ENCODE measurements at places on chromosomes 7 and 10.

DNA sequence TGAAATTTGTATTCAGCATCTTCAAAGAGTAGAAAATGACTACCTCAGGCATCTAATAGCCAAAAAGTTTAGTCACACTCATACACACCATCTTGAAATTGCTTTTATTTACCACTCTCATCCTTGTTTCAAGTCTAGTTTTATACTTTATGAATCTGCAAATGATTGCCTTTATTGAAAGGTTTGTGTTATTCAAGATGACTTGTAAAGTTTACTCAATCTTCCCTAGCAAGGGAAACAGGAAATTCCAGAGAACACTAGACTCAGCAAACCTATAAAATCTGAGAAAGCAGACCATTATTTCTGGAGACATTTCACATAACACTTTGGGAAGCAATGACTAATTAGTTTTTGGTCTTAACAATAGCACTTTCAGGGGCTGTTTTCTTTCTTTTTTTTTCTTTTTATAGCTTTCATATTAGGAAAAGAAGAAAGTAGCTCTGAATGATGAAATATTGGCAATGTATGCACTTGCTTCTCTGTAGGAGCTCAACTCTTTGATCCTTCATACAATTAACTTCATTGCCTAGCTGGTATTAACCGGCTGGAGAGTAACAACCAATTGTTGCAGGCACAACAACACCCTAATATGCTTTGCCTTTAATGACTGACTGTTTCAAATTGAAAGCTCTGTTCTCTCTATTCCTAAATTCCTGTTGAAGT is 68.9 kb upstream of the HDAC9 start:
- DNase-seq = peak; percentile 36

GRCh38 chr7:26165950-26166683 is 14.1 kb downstream of the NFE2L3 start:
- no peak for DNase-seq

GRCh38 chr7:149610441-149611011 is 112.9 kb upstream of the ZNF746 start:
- DNase-seq = no peak

DNA sequence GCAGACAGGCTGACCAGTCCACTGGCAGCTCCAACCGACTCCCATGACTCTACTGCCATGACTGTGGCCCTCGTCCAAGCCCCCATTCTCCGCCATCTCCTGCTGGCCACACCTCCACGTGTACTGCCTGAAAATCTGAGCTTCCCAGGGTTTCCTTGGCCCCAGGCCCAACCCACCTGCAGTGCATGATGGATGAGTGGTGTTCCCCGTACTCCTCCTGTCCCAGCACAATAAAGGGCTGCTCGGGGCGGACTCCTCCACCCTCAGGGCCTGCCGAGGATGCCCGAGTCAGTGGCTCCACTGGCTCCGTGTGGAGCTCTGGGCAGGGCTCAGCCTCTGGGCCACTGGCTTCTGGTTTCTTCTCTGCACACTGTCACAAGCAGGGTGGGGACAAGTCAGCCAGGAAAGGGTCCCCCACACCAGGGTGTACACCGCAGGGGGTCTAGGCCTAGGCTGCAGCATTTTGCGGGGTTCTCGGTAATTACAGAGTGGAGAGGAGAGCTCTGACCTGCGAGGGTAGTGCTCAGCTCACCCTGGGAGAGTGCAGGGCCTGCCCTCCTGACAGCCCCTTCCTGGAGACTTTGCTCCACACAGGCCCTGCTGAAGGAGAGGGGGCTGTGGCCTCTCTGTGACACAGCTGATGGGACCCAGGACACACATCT is 15.2 kb downstream of the WDR91 start:
- no peak for DNase-seq

DNA sequence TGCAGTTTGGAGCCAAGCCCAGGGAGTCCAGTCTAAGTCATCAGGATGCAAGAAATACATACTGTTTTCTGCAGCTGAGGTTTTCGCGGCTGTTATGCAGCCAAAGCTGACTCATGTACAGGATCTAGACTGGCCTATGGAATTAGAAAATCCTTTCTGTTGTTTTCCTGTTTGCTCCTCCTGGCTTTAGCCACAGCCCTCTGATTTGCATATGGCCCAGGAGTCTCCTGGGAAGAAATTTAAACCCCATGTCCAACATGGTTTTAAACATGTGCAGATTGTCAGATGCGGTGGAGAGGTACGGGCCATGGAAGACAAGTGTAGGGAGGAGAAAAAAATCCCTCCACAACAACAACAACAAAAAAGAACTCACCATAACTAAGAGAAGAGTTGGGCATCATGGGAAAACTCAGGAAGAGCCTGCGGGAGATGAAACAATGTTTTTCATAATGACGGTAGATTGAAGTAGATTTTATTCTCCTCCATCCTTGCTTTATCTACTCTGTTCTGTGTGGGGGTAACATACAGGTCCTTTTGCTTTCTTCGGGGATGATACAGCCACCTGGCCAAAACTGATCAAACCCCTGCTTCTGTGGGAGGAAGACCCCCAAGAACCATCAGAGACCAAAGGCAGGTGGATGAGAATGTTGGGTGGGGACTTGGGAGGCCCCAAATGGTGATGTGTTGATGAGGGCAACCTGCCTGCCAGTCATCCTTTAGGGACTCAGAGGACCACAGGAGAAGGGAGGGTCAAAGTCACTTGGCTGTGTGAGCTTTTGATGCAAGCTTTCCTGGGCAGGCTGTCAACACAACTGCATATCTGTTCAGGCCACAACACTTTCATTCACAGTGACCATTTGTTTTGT is 29.8 kb upstream of the GNA12 start:
- DNase-seq = peak; percentile 67

DNA sequence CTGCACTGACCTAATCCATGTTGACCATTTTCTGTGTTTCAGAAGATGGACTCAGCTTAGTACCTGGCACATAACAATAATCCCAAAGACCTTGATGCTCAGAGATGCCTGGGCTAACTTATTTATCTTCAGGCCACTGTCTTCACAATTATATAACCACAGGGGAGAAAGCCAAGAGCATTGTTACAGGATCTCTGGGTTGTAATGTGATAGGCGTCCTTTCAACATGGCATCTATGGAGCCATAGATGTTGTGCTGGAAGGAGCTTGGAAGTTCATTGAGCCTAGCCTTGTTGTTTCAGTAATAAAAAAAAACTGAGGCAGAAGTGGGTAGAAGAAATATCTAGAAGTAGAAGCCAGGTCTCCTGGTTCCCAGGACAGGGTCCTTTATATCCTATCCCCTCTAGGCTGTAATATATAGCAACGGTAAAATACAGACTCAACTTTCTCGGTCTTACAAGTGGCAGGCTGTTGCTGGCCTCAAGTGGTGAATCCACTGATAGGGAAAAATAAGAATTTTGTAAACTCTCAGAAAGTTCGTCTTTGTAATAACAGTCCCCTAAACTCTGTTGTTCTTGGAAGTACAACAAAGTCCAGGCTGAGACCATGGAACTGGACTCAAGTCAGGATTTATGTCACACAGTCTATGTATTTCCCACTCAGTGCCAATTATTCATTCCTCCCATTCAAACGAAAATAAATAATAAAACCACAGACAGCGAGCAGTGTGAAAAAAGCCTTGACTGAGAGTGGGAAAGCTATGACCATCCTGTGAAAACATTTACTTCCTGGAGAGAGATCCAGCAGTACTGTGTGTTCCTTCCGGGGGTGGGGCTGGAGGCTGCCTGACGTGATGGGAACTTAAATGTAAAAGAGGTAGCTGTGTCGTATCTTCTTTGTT is 277.6 kb downstream of the REEP3 start:
- DNase-seq = peak; percentile 87

DNA sequence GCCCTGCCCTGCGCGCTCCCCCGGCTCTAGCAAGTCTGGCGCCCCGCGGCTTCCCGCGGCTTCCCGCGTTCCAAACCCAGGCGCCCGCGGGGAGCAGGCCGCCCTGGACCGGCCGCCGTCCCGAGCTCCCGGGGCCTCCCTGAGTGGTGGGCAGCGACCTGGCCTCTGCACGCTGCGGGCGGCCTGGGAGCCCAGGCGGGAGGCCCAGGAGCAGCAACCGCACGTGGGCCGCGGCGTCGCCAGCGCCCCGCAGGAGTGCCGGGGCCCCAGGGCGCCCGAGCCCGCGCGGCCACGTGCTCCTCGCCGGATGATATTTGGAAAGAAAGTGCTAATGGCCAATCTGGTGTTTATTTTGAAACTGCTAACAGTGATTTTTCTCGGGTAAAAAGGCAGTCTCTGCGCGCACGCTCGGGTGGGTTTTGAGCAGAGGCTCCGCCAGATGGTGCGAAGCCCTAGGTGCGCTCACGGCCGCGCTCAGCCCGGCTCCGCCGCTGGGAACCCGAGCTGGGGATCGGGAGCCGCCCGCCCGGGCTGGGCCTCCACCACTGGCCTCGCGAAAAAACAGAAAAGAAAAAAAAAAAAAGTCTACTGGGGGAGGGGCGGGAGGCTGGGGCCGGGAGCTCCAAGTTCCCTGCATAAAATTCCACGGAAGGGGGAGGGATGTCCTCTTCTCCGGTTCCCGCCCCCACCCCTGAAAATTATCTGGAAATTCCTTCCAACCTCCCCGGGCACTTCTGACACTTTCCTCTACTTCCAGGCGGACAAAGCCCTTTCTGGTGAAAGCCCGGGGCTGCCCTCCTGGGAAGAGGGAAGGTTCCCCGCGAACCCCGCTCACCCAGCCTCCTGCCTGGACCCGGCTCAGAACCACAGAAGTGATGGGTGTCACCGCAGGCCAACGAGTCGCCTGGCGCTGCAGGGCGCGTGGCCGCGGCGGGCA is 4.3 kb downstream of the EBF3 start:
- DNase-seq = no peak

- peak; percentile 43 for DNase-seq
Observed at GRCh38 chr7:137694405-137694804, 152.4 kb downstream of the DGKI start.

- DNase-seq = no peak
Observed at GRCh38 chr7:139566736-139567646, 43.5 kb downstream of the CLEC2L start.

DNA sequence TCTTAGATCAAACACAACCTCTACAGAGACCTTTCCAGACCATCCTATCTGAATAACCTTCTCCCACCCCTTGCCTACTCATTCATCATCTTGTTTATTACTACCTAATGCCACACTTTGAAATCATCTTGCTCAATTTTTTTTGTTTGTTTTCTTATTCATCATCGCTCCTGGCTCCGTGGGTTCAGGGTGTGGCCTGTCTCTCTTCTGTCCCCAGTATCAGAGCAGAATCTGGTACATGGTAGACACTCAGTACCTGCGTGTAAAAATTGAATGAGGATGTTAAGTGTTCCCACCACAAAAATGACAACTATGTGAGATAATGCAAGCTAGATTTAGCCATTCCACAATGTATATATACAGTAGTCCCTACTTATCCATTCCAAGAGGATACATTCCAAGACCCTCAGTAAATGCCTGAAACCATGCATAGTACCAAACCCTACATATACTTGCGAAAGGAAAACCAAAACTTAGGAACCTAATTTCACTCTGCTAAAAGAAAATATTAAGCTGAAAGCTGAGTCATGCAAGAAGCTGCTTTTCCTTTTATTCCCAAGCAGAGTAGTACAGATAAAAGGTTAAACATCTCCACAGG is 72.1 kb upstream of the SEC61G start:
- no peak for DNase-seq

- no peak for DNase-seq
Observed at GRCh38 chr7:55187701-55188491, 169.1 kb downstream of the EGFR start.

GRCh38 chr7:112529521-112529920 is 48.7 kb downstream of the LSMEM1 start:
- DNase-seq = no peak

Measured in kidney glomerular epithelial cell (primary cell).